ENCODE measurements at places on chromosomes 2 and 18.

- DNase-seq, result no peak
Measured at GRCh38 chr2:229003256-229003655, 267.8 kb downstream of the PID1 start.

DNA sequence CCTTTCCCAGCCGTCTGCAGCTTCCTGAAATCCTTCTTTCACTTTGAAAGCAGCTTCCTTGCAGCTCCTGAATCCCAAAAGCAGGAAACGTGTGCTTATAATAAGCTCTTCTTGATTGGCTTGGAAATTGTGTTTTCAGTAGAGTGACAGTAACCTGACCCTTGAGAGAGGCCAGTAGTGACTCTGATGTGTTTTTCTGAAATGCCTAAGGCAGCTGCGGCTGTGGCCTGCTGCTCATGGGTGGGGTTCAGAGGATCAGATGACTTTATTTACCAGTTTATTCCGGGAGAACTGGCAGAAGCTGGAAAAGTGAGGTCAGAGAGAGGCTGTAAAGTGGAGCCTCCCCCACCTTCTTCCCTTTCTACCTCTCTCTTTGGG, 31.9 kb upstream of the RPIA start:
- no peak for DNase-seq

GRCh38 chr2:68853035-68853434, 18.2 kb downstream of the BMP10 start:
- DNase-seq, result no peak

DNA sequence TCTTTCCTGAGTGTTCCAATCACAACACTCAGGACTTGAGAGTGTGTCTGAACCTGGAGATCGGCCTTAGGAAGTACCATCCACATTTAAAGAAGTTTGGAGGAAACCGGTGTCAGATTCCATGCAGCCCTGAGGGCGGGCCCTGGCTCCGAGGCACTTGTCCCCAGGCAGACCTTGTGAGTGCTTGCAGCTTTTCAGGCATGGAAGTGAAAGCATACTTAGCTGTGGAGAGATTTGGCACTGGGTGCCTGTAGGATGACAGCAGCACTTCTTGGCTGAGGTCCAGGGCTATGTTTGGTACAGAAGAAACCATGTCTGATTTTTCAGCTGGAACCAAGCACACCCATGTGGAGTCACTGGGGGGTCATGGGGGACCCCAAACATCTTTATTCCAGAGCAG, 230.8 kb downstream of the SEPTIN10 start:
- DNase-seq, result no peak

- DNase-seq, result no peak
Measured at GRCh38 chr2:177314194-177314593, 49.7 kb upstream of the NFE2L2 start.

- DNase-seq, result no peak
Measured at GRCh38 chr2:10631405-10631804, 58.4 kb downstream of the NOL10 start.

DNA sequence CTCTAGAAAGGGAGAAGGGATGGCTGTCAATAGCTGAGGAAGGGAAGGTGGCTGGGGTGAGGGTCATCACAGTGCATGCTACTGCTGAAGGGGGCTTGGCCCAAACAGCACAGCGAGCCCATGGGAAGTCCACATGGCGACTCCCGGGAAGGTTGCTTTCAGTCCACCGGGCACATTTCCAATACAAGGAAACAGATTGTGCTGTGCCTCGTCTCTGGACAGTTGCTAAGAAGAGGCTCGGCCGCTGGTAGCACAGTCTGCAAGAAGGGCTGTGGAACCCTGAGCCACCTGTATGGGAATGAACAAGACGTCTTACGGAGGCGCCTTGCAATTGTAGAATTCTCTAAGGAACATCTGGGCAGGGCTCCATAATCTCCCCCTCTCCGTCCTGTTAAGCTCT, 123.1 kb downstream of the CELF4 start:
- no peak for DNase-seq

DNA sequence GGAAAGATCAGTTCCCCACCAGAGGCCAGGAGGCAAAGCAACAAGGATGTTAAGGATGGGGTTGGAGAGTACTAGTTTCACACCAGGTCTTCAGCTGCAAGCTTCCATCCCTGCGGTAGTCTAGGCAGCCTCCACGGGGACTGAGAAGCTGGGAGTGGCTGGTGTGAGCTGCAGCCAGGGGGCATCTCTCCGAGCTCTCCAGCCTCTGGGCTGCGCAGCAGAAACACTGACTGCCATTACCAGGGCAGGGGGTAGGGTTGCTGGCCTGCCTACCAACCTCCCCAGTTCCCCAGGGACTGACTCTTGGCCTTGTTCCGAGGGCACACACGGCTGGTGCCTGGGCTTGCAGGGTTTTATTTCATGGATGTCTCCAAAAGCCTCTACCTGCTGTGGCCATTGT, 15.9 kb downstream of the GATA6 start:
- no peak for DNase-seq

GRCh38 chr2:37708146-37708545, 36.7 kb upstream of the CDC42EP3 start:
- DNase-seq, result no peak

GRCh38 chr2:17101596-17101995, 416.6 kb downstream of the RAD51AP2 start:
- no peak for DNase-seq

DNA sequence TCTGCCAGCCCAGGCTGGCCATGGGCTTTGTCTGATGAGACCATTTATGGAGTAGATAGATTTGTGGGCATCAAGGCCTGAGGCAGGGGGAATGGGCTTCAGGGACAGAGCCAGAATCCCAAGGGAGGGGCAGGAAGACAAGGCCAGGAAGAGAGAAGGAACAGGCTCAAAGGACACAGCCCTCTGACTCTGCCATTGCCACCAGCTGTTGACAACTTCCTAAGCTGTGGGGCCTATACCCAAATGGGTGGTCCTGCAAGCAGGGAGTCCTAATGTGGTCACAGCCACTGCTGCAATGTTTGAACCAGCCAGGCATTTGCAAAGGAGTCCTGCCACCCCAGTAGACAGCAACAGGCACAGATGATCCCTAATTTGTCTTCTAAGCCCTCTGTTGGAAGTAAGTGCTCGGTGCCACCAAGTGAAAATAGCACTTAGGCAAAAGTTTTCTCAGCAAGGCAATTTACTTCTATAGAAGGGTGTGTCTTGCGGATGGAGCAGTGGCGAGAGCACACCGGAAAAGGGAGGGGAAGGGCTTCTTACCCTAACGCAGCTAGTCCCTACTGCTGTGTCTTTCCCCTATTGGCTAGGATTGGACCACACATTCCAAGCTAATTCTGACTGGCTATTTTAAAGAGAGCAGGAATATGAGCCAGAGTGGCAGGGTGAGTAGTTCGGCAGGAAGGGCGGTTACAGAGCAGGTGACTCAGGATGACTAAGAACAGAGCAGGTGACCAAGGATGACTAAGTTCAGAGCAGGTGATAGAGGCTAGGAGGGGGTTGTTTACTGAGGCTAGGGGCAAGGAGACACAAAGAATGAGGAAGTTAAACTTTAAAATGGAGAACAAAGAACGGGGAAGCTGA, 47.2 kb downstream of the C1QL2 start:
- no peak for DNase-seq

GRCh38 chr2:208049441-208049840, 24.1 kb upstream of the PLEKHM3 start:
- no peak for DNase-seq

- no peak for DNase-seq
Measured at GRCh38 chr2:215746887-215747615, 266.3 kb downstream of the MREG start.

DNA sequence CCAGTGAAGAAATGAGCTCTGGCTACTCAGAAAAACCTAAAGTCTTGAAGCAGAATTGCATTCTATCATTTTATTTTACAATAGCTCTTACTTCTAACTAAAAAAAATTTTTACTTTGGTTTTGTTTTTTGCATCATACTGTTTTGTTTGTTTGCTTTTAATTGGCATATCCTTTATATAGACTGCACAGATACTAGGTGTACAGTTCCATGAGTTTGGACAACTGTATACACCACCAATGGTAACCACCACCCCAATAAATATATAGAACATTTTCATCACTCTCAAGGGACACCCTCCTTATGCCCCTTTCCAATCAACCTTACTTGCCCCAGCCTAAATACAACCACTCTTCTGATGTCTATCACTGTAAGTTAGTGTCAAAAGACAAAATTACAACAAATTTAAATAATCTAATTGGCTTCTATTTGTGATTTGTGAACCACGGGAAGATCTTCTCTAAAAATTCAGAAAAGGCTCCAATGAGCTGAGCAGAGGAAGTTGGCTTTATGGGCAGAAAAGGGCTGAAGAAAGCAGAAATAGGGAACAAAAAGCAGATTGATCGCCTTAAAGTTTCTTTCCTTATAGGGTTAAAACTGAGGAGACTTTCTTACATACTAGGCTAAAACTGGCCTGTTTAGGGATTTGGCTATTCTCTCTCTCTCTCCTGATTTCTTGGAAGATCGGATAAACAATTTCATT, 22.2 kb upstream of the SOS1 start:
- no peak for DNase-seq

GRCh38 chr18:59980188-59980637, 80.4 kb downstream of the PMAIP1 start:
- no peak for DNase-seq

Data from activated T-helper 1 cell treated with anti-CD3 and anti-CD28 coated beads, Interleukin-2, amount 50 U/mL, for 16 hours (primary cell).